Stomach (tissue), 19 donors: ENCODE measurements at places on chromosomes 11 and 22. TPM values are rescaled to one million over a fixed set of nuclear protein-coding genes. Genes with fewer than 3 reads are reported as not detected.
A peak's percentile ranks its signal among the peaks of the same experiment; 100 is the strongest.

SLC43A3 gene
- 10.5 TPM for total RNA-seq

DNA sequence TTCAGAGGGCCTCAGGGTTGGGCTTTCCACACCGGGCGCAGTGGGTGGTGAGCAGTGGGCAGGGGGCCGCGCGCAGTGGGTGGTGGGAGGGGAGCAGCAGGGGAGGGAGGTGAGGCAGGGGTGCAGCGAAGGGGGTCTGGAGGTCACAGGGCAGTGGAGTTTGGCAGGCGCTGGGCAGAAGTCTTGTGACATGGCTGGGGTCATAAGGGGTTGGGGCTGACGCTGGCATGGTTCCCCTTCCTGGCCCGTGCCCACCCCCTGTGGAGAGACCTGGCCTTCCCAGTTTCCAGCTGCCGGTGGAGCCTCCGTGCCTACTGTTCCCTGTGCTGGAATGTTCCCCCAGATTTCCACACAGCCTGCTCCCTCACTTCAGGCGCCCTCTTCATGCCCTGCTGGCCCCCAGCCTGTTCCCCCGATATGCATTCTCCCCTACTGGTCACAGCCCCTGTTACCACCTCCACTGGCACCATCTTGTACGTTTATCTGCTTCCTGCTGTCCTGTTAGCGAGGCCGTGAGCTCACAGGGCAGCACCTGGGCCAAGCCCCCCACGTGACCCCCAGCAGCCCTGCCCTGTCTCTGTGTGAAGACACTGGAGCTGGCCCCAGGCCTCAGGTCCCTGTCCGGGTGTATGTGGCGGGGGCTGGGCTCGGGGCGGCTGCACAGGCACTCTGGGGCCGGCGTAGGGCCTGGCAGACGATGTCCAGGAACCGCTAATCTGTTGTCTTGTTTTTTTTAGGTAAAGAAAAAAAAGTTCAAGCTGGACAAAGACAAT, 111.6 kb downstream of the KCNQ1OT1 start:
- H3K36me3 ChIP-seq = peaks cover 71% of the 10 kb centered on the region
- no peak overlapping the region for H3K4me3 ChIP-seq
- no peaks in the 10 kb centered on the region for H3K4me1 ChIP-seq
- H3K27ac ChIP-seq = no peak overlapping the region

SLC1A2 gene
- total RNA-seq = 3.2 TPM

GRCh38 chr11:9876331-9876730, 212.5 kb downstream of the SWAP70 start:
- no peaks in the 10 kb centered on the region for H3K36me3 ChIP-seq
- H3K27ac ChIP-seq = no peak overlapping the region
- no peak overlapping the region for H3K4me3 ChIP-seq

- no peaks in the 10 kb centered on the region for H3K27me3 ChIP-seq
- H3K4me1 ChIP-seq = peaks cover 17% of the 10 kb centered on the region
- no peaks in the 10 kb centered on the region for H3K36me3 ChIP-seq
- no peak overlapping the region for H3K4me3 ChIP-seq
Measured at GRCh38 chr11:69899957-69900821, 81.0 kb upstream of the FGF3 start.

- no peaks in the 10 kb centered on the region for H3K27me3 ChIP-seq
- H3K36me3 ChIP-seq = no peaks in the 10 kb centered on the region
- peaks cover 7% of the 10 kb centered on the region for H3K4me1 ChIP-seq
- H3K4me3 ChIP-seq = no peak overlapping the region
- DNase-seq = peak; percentile 78
Measured at GRCh38 chr11:66950112-66950535, 8.1 kb downstream of the PC start.

DNA sequence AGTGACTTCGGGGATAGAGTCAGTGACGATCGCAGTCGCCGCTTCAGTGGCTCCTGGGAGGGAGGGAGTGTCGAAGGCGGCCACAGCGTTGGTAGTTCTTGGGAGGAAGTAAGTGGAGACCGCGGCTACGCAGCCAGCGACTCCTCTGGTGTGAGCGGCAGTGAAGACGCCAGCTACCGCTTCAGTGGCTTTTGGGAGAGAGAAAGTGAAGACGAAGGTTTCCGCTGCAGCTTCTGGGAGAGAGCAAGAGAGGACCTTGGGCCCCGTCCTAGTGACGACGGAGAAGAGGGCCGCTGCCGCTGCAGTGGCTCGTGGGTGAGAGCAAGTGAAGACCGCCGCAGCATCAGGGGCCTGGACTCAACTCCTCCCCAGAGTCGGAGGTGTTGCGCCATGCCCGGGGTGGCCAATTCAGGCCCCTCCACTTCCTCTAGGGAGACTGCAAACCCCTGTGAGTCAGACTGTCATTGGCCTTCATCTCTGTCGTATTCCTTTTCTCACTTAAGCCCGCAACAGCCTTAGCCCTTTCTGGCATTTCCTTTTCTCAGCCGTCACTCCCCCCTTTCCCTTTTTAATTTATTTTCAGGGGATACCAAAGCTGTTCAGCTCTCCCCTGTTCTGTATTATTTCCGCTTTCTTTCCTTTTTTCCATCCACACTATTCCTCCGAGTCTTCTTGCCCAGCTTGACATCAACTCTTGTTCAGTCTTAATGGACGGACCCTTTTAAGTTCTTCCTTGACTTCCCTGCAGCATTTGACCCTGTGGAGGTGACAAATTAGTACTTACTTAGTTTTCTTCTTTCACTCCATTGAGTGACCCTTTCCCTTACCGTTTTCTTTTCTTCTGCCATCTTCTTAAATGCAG, 1.0 kb downstream of the ANKRD42 start:
- DNase-seq = peak; percentile 81
- peak overlapping the region; percentile 95 for H3K27ac ChIP-seq
- H3K4me1 ChIP-seq = peaks cover 53% of the 10 kb centered on the region
- H3K4me3 ChIP-seq = peak overlapping the region; percentile 85
- peaks cover 30% of the 10 kb centered on the region for H3K36me3 ChIP-seq
- no peaks in the 10 kb centered on the region for H3K27me3 ChIP-seq

- H3K36me3 ChIP-seq = no peaks in the 10 kb centered on the region
- H3K27ac ChIP-seq = no peak overlapping the region
- H3K27me3 ChIP-seq = no peaks in the 10 kb centered on the region
Measured at GRCh38 chr11:5238486-5238885, 4.2 kb upstream of the HBD start.

- no peak for DNase-seq
- H3K27ac ChIP-seq = no peak overlapping the region
- H3K4me3 ChIP-seq = no peak overlapping the region
- no peaks in the 10 kb centered on the region for H3K36me3 ChIP-seq
- no peaks in the 10 kb centered on the region for H3K27me3 ChIP-seq
Measured at GRCh38 chr11:96942855-96943254, 553.0 kb downstream of the JRKL start.

DNA sequence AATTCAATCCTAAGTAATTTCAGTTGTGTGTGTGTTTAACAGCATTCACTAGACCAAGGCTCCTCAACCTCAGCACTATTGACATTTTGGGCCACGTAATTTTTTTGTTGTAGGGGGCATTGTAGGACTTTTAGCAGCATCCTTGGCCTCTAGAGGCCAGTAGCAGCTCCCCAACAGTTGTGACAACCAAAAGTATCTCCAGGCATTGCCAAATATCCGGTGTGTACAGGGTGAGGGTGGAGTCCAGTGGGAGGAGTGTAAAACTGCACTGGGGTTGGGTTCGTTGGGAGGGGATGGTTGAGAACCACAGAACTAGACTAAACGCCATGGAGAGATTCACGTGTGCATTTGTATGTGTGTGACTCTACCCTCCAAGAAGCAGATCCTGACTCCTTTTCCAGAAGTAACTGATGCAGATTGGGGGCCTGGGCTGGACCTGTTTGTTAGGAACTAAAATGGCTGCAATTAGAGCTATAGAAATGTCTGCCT, 5.9 kb upstream of the PHF21A start:
- H3K27me3 ChIP-seq = no peaks in the 10 kb centered on the region
- H3K27ac ChIP-seq = no peak overlapping the region
- peak; percentile 51 for DNase-seq
- H3K4me1 ChIP-seq = peaks cover 4% of the 10 kb centered on the region
- no peak overlapping the region for H3K4me3 ChIP-seq
- no peaks in the 10 kb centered on the region for H3K36me3 ChIP-seq

ENTHD1 gene
- not detected for total RNA-seq

SYT9 gene
- not detected for total RNA-seq

DNA sequence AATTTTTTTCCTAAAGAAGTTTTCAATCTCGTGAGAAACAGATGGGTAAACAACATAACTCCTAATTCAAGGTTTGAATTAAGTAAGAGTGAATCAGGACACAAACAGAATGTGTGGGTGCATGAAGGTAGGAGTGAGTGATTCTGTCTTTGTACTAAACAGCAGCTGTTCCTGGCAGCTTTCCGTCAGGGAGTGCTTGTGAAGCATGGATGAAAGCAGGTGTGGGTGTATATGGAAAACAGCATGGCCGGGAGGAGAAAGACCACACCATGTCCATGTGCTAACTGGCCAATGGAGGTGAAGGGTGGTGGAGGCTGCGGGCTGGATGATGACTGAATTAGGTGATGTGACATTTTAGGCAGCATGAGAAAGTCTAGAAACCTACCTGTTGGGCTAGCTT, 49.6 kb downstream of the BARX2 start:
- no peaks in the 10 kb centered on the region for H3K36me3 ChIP-seq
- H3K27ac ChIP-seq = no peak overlapping the region
- H3K4me1 ChIP-seq = peaks cover 15% of the 10 kb centered on the region
- DNase-seq = no peak

TPBGL gene
- not detected for total RNA-seq

DNA sequence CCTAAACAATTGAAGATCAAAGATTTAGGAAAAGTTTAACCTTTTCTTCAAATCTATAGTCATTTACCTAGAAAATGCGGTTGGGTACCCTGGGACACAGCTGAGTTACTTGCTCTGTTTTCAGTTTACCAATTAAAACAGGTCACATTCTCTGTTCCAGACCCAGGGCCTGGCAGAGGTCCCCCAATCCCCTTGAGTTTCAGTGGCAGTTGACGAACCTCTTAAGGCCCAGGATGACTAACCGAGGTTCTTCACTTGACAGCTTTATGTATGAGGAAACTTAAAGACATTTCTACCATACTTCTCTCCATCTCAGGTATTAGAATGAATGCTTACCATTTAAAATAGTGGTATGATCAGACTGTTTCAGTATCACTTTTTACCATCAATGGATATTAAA, 16.3 kb downstream of the LDHAL6A start:
- no peak for DNase-seq
- no peak overlapping the region for H3K4me3 ChIP-seq
- no peak overlapping the region for H3K27ac ChIP-seq
- no peaks in the 10 kb centered on the region for H3K4me1 ChIP-seq
- H3K36me3 ChIP-seq = peaks cover 28% of the 10 kb centered on the region

GRCh38 chr22:38733329-38733723, 22.5 kb downstream of the SUN2 start:
- no peak overlapping the region for H3K4me3 ChIP-seq
- H3K36me3 ChIP-seq = peaks cover 67% of the 10 kb centered on the region
- peak; percentile 81 for DNase-seq
- peaks cover 49% of the 10 kb centered on the region for H3K4me1 ChIP-seq

- no peaks in the 10 kb centered on the region for H3K36me3 ChIP-seq
- H3K27ac ChIP-seq = no peak overlapping the region
- no peak for DNase-seq
- H3K4me3 ChIP-seq = no peak overlapping the region
Measured at GRCh38 chr11:57241353-57241972, 4.4 kb upstream of the APLNR start.

DNA sequence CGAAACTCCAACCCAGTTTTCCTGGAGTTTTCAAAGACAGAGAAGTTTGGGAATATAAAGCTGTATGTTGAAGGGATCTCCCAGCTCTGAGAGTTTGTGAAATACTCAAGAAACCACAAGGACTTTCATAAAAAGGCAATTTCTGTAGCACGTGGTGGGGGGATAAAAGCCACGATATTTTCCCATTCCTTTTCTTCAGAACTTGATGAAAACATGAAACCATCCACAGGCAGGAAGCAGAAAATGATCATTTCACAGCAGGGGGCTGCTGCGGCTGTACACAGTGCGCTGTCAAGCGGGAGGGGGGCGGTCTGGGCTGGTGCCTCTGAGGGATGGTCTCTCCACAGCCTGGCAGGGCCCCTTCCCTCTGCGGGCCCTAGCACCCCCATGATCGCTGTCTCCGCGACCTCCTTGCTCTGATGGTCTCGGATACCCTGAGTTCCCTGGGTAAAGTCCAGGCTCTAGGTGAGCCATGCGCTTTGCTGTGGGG, 423.2 kb downstream of the MN1 start:
- H3K36me3 ChIP-seq = no peaks in the 10 kb centered on the region
- no peak overlapping the region for H3K4me3 ChIP-seq
- no peak overlapping the region for H3K27ac ChIP-seq
- no peaks in the 10 kb centered on the region for H3K27me3 ChIP-seq

SLC22A9 gene
- not detected for total RNA-seq

KCNJ1 gene
- not detected for total RNA-seq

SPINDOC gene
- total RNA-seq = 0.45 TPM

GRCh38 chr11:36454941-36455631, 55.0 kb downstream of the TRAF6 start:
- peak overlapping the region; percentile 57 for H3K27ac ChIP-seq
- no peaks in the 10 kb centered on the region for H3K27me3 ChIP-seq
- DNase-seq = no peak
- H3K4me3 ChIP-seq = no peak overlapping the region
- peaks cover 10% of the 10 kb centered on the region for H3K4me1 ChIP-seq
- no peaks in the 10 kb centered on the region for H3K36me3 ChIP-seq

GRM5 gene
- not detected for total RNA-seq

GRCh38 chr11:87560352-87560751, 522.6 kb downstream of the TMEM135 start:
- no peak overlapping the region for H3K27ac ChIP-seq
- H3K4me3 ChIP-seq = no peak overlapping the region
- H3K27me3 ChIP-seq = no peaks in the 10 kb centered on the region
- H3K4me1 ChIP-seq = no peaks in the 10 kb centered on the region
- no peak for DNase-seq

FOLR1 gene
- not detected for total RNA-seq

GRCh38 chr22:41481925-41482318, 13.0 kb downstream of the ACO2 start:
- H3K4me1 ChIP-seq = peaks cover 60% of the 10 kb centered on the region
- no peak overlapping the region for H3K4me3 ChIP-seq
- no peak for DNase-seq
- no peaks in the 10 kb centered on the region for H3K27me3 ChIP-seq
- peak overlapping the region; percentile 85 for H3K27ac ChIP-seq

DNA sequence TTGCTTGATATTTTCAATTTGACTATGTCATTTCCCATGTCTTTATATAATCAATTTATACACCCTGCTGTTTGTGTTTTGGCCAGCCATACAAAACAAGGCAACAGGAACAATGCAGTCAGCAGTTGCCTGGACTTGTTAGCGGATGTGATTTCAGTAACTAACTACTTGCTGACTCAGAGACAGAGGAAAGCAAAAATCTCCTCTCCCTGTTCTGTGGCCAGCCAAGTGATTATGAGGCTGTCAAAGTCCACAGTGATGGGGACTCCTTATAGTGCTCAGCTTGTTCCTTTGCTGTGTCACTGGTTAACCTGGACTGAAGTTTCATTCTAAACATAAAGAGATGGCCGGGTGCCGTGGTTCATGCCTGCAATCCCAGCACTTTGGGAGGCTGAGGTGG, 32.6 kb upstream of the APLP2 start:
- H3K36me3 ChIP-seq = no peaks in the 10 kb centered on the region
- no peak overlapping the region for H3K4me3 ChIP-seq
- peak; percentile 43 for DNase-seq

- no peak for DNase-seq
- H3K27me3 ChIP-seq = no peaks in the 10 kb centered on the region
- H3K36me3 ChIP-seq = no peaks in the 10 kb centered on the region
- no peak overlapping the region for H3K27ac ChIP-seq
- no peak overlapping the region for H3K4me3 ChIP-seq
- no peaks in the 10 kb centered on the region for H3K4me1 ChIP-seq
Measured at GRCh38 chr11:79544361-79544760, 103.5 kb upstream of the TENM4 start.
